ENCODE measurements at places on chromosomes 7 and 10.

DNA sequence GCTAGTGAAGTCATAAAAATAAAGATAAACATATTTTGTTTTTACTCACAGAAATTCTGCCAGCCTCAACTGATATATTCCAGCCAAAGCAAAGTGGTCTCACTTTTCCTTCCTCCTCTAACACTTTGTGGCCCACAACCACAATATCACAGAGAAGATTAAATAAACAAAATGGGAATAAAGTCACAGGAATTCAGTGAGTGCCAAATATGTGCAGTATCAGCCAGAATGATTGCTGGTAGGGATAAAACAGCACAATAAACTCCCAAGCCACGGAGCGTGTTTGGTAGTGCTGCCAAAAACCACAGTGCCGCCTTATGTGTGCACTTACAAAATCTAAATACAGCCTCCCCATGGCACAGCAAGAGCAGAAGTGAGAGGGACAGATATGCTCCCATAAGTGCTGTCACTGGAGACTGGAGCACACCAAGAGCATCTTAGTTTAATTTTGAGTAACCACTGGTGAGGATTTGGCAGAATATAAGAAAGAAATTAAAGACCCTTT lies 155.8 kb downstream of the POM121L12 start:
- DNase-seq = no peak

DNA sequence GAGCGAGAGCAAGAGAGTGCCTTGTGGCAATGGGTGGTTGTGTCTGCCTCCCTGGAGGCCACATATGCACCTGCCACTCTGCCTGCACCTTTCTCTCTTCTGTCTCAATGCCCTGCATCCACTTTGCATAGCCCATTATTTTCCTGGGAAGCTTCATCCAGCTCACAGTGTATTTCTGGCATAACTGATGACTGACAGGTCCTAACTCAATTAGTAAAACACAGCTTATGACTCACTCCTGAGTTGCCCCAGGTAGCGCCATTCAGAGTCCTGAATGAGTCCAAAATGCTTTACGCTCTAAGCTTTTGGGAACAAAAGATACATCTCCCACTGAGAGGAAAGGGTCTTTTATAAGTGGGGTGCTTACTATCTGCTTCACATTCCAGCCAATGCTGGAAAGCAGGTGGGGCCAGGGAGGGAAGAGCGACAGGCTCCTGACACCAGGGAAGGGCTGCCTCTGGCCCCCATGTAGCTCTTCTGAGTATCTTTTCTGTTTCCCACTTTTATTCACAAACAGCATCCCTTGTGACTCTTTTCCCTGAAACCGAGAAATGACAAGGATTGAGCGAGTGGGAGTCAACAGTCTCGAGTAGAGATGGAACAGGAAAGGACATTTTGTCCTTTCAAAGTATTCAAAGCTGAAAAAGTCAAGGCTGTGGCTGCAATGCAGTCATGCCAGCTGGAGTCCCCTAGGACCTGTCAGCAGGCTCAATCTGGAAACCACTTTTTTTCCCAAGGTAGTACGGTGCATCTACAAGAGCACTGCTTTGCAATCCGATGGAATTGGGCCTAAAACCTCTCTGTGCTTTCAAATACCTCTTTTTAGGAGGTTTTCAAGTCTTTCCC lies 479.3 kb upstream of the PODXL start:
- no peak for DNase-seq

DNA sequence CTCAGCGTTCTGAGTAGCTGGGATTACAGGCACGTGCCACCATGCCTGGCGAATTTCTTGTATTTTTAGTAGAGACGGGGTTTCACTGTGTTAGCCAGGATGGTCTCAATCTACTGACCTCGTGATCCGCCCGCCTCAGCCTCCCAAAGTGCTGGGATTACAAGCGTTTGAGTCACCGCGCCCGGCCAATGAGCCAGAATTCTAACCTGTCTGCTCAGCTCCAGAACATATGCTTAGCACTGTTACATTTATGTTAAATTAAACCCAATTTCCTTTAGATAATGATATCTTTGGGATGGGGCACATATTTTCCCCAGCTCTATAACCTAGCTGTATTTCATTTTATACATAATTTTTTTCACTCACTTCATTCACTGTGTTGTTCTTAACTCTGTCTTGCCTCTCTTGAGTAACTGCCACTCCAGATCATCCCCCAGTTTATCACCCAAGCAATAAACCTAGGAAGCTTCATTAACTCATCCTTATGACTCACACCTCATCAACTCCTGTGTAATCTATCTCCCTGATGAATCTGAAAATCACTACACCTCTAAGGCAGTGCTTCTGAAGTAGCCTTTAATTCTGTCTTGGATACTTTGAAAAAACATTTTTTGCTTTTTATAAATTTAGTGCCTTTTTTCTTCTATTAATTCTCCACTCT lies 559.7 kb upstream of the ZWINT start:
- no peak for DNase-seq

GRCh38 chr10:8876171-8876570 lies 821.7 kb downstream of the GATA3 start:
- no peak for DNase-seq

DNA sequence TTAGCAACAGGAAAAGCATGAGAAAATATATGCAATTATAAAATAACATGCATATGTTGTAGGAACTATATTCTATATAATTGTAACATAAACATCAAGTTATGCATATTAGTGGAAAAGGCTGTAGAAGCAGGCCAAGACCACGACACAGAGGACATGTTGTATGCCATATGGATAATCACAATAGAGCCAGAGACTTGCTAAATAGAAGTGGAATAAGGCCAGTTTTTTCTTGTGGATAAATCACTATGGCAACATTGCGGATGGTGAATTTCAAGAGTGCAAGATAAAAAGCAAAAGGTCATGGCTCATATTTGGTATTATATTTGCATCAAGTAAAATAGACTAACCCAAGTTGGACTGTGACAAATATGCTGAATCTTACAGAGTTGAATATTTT lies 93.0 kb downstream of the PCDH15 start:
- DNase-seq = no peak

- no peak for DNase-seq
Measured at GRCh38 chr10:127259347-127259746, 63.0 kb upstream of the INSYN2A start.

- no peak for DNase-seq
Measured at GRCh38 chr10:132711613-132712121, 74.3 kb downstream of the NKX6-2 start.

DNA sequence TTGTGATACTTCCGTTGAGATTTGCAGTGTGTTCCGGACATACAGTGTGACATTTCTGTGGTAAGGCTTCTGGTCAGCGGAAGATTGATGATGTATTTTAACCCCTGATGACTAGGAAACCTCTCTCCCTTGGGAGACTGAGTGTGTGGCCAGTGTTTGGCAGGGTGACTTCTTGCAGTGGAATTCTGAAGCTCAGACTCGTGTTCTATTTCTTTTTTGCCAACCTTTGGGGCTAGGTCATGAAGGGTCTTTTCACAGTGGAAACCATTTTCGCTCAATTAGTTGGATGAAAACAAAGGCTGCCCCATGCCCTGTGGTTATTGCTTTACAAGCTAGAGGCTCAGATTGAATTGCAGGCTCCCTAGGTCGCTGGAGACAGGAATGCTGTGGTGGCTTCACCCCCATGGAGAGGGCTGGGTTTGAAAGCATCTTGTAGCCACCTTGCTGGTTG lies 288.9 kb downstream of the BBS9 start:
- no peak for DNase-seq
